ENCODE measurements at places on chromosomes 12 and 14. TPM values are rescaled to one million over a fixed set of nuclear protein-coding genes. Genes with fewer than 3 reads are reported as not detected.

- DNase-seq: peak; percentile 39
These were observed 152.1 kb upstream of the EEA1 start for GRCh38 chr12:93080994-93081809.

DNA sequence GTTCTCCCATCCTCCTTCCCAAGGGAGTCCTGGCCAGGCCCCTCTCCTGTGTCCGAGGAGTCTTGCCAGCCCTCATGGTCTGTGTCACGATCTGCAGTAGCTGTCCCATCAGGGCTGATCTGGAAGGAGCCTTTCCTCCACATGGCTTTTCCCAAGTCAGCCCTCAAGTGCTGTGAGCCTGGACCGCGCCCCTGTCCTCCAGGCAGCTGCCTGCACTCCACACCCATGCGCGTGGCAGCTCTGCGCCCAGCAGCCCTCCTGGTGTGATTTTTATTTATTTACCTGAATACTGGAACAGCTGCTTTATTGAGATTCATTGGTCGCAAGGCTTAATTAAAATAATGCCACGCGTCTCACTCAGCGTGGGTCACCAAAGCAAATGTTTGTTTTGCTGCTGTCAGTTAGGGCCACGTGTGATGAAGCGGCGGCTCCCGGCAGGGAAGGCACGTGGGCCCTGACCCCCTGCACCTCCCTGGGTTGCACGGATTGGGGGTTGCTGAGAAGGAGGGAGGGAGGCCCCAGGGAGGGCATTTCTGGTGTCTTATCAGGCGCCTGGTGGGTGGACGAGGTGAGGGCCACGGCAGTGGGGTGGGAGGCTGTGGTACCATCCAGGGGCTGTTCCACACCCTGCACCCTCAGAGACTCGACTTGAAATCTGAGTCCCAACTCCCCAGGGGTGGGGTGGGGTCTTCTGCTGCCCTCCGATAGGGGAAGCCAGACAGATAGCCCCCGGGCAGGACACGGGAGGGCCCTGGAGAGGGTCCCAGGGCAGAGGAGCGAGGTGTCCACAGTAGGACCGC is 206.3 kb upstream of the C14orf180 start:
- DNase-seq: no peak

SERPINA1 gene
- not detected for total RNA-seq

ESPL1 gene
- total RNA-seq: 1.5 TPM

GRCh38 chr12:122352394-122352793 is 70.1 kb downstream of the CLIP1 start:
- DNase-seq: no peak

- no peak for DNase-seq
These were observed 90.9 kb downstream of the TRAFD1 start for GRCh38 chr12:112216223-112216622.

DNA sequence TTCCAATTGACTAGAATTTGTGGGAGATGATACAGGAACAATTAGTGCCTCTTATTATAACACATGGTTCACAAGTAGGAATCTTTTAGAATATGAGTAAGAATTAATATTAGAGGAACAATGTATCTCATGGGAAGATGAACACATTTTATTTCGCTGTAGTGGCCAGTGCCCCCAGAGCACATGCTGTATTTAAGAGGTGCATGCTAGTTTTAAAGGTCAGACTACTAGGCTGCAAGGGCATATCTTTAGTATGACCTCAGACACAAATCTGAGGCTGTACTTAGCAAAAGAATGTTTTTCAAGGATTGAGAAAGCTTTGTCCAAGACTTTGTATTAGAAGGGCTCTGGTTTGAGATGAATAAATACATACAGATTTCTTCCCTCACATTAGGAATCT is 586.9 kb downstream of the CCER1 start:
- DNase-seq: no peak

TXNDC16 gene
- total RNA-seq: 9.4 TPM

KLHL33 gene
- total RNA-seq: 0.18 TPM

- no peak for DNase-seq
These were observed 3.7 kb upstream of the MAPKAPK5 start for GRCh38 chr12:111838353-111838752.

ST8SIA1 gene
- total RNA-seq: 4.6 TPM

- no peak for DNase-seq
These were observed 90.8 kb downstream of the SSPN start for GRCh38 chr12:26286186-26286585.

LMO3 gene
- 3.6 TPM for total RNA-seq

- DNase-seq: no peak
These were observed 43.7 kb downstream of the GPR137C start for GRCh38 chr14:52596320-52596719.

GRCh38 chr12:104121001-104121400 is 17.0 kb downstream of the NFYB start:
- peak; percentile 75 for DNase-seq

GRCh38 chr14:101707068-101707842 is 54.3 kb upstream of the PPP2R5C start:
- DNase-seq: peak; percentile 94

SLC6A13 gene
- not detected for total RNA-seq

GRCh38 chr12:132204063-132204792 is 60.0 kb downstream of the NOC4L start:
- no peak for DNase-seq

GRCh38 chr12:29110506-29111442 is 38.3 kb upstream of the FAR2 start:
- DNase-seq: no peak

- no peak for DNase-seq
These were observed 17.3 kb downstream of the SLC25A47 start for GRCh38 chr14:100340423-100340813.

SLC25A47 gene
- total RNA-seq: not detected

OTOGL gene
- 0.16 TPM for total RNA-seq

TPH2 gene
- not detected for total RNA-seq

DIO2 gene
- total RNA-seq: 66.0 TPM

DNA sequence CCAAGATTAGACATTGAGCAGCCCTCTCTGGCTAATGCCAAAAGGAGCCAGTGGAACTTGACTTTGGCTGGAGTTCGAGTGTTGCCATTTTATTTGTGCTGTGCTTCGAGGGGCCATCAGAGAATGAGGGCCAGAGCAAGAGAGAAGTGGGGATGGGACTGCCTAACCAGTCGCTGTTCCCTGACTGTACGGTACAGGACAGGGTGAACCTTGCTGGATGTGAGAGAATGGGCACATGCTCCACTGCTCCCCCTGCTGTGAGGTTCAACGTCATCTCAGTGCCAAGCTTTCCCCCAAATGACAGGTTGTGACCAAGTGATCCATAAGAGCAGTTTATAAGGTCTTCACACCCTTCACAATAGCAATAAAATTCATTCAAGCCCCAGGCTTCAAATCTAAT is 55.1 kb upstream of the BCL11B start:
- DNase-seq: no peak

- DNase-seq: no peak
These were observed 211.8 kb downstream of the LRRK2 start for GRCh38 chr12:40436564-40436963.

- DNase-seq: no peak
These were observed 268.3 kb upstream of the CPNE8 start for GRCh38 chr12:39173726-39174125.

GRCh38 chr12:114190971-114191370 is 215.0 kb downstream of the TBX5 start:
- DNase-seq: no peak

RBP5 gene
- not detected for total RNA-seq

RNFT2 gene
- 2.3 TPM for total RNA-seq

DNA sequence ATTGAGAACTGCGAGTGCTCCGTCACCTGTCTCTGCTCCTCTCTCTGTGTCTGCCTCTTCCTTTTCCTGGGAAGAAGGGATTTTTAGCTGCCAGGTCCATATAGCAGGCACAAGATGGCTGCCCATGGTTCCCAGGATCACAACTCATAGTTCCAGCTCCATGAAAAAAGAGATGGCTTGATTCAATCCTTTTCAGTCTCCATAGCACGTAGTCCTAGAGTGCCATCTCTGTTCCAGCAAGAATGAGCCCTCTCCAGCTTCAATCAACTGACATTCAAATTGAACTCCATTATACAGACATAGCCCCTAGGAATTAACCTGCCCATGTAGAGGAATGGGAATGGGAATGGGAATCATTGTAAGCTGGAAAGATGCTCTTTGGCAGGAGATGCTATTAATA is 34.7 kb upstream of the RTRAF start:
- no peak for DNase-seq

All from fibroblast of the aortic adventitia (primary cell).